ENCODE measurements at places on chromosomes 5 and 9.

- DNase-seq, result no peak
These were observed 65.9 kb downstream of the SHOC1 start for GRCh38 chr9:111728617-111729366.

- DNase-seq, result no peak
These were observed 354 bp downstream of the NCBP1 start for GRCh38 chr9:97633859-97634490.

DNA sequence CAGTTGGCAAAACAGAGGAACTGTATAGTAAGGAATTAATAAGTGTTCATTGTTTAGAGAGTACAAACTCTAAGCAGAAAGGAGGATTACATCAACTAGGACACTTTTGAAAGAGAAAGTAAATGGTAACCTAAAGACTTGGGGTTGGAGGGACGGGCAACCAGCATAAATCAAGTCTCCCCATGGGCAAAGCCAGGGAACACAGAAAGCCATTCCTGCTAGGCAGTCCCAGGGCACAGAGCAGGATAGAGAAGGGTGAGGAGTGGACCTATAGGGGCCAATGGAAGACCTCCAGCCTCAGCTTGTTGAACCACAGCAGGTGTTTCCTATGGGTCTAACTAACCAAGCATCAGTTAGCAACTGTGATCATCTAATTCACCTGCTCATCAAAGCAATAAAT lies 9.2 kb upstream of the ERAP1 start:
- no peak for DNase-seq

GRCh38 chr5:33238826-33239695 lies 201.7 kb upstream of the TARS1 start:
- DNase-seq, result no peak

GRCh38 chr5:56833325-56833724 lies 18.0 kb downstream of the MAP3K1 start:
- no peak for DNase-seq

- DNase-seq, result no peak
These were observed 10.5 kb upstream of the ENTREP1 start for GRCh38 chr9:69314547-69314946.

DNA sequence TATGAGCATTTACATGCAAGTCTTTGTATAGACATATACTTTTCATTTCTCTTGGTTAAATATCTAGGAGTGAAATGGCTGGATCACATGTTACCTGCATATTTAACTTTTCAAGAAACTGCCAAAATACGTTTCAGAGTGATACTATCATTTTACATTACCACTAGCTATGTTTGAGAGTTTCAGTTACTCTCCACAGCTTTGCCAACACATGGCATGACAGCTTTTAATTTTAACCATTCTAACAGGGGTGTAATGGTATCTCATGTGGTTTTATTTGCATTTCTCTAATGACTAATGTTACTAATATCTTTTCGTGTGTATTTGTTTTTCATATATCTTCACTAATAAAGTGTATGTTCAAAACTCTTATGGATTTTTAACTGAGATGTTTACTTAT lies 99.8 kb downstream of the DTWD2 start:
- no peak for DNase-seq

DNA sequence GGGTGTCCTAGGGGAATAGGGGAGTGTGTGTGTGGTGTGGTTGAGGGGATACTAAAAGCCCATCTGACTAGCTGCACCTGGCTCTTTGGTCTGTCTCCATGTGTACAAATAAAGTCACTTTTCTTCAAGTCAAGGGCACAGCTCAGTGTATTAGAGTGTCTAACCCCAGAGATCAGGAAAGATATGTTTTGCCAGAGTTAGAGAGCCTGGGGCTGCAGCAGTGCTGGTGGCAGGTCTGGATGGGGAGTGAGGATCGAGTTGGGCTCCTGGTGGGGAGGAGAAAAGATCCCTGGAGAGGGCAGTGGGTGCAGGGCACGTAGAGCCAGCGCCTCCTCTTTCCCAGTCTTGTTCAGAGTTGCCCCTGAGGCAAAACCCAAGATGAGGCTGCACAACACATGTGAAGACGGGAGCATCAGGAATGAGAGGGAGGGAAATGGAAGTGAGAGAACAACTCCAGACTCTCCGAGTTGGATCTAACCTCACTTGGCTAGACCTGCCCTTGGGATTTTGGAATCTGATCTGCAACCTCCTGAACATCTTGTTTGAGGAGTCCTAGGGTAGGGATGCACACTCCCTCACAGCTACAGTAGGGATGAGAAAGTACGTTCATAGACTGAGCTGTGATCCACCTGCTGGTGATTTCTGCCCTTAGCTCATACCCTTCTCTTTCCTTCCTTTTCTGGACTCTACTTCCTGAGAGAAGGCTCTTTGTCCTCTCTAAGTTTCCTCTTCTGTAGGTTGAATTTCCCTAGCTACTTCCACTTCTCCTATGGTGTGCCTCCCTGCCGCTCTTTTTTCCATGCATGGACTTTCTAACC lies 309.9 kb downstream of the ZSWIM6 start:
- no peak for DNase-seq

DNA sequence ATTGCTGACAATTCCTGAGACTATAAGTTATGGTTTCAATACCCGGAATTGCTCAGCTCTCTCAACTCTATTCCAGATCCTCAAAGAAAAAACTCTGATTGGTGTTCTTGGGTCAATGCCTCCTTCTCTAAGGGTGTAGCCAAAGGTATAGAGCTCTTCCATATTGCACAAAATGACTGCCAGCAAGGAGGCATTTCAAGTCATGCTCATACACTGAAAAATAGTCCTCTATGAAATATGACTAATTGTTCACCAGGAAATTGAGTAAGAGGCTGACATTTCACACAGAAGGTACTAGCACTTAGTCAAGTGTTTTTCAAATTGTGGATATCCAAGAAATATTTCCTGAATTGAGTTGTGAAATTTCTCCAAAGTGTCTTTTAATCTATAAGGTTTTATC lies 111.1 kb upstream of the KLF9 start:
- no peak for DNase-seq

GRCh38 chr9:124800306-124801259 lies 23.6 kb downstream of the OLFML2A start:
- no peak for DNase-seq

DNA sequence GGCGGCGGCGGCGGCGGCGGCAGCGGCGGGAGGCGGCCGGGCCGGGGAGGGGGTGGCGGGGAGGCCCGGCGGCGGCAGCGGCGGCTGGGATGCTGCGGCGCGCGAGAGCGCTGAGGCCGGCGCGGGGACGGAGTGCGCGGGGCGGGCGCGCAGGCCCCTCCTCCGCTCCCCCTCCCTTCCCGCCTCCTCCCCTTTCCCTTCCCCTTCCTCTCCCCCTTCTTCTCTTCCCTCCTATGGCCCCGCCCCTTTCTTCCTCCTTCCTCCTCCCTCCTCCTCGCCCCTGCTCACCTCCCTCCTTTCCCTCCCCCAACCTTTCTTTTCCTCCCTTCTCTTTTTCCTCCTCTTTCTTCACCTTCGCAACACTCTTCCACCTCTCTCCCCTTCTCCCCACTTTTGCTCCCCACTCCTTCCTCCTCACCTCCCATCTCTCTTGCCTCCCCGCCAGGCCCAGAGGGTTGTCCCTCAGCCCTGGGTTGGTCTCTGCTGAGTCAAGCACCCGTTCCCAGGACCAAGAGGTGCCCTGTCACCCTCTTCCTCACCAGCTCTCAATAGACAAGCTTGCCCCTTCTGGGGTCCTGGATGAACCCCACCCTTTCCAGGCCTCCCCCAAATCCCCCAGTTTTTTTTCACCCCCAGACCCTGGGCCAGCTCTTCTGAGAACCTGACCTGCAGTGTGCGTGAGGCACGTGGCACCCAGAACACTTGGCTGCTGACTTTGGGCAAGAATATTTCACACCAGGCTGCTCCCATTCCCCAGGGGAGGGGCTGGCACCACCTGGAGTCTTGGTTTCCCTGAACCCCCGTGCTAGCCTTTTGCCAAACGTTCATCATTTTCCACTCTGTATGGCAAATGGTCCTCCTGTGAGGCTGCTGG lies at the start of gene SEMA4D:
Gene SEMA4D, minus strand, starts transcription at position 136 of the 874 bp plus-strand sequence. CDS start 92,657 bp downstream, outside the sequence.
- peak; percentile 57 for DNase-seq

- DNase-seq, result no peak
These were observed 75.6 kb downstream of the NTNG2 start for GRCh38 chr9:132237481-132237880.

- no peak for DNase-seq
These were observed 4.5 kb downstream of the MYMK start for GRCh38 chr9:133520121-133520835.

DNA sequence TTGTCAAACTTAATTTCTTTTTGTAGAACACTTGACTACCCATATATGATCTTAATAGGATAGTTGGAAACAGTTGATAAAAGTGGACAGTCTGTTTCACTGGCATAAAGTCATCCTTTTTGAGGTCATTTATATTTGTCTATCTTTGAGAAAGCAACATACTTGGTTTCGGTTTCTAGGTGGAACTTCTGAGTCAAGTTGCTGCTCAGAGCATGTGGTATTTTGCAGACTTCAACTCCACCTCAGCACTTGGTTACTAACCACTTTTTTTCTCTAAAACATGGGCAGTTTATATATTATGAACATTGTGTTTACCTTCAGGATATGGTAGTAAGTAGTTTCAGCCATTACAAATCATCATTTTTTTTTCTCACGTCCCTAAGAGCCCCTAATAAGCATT lies 1749.0 kb upstream of the C9orf72 start:
- DNase-seq, result no peak

DNA sequence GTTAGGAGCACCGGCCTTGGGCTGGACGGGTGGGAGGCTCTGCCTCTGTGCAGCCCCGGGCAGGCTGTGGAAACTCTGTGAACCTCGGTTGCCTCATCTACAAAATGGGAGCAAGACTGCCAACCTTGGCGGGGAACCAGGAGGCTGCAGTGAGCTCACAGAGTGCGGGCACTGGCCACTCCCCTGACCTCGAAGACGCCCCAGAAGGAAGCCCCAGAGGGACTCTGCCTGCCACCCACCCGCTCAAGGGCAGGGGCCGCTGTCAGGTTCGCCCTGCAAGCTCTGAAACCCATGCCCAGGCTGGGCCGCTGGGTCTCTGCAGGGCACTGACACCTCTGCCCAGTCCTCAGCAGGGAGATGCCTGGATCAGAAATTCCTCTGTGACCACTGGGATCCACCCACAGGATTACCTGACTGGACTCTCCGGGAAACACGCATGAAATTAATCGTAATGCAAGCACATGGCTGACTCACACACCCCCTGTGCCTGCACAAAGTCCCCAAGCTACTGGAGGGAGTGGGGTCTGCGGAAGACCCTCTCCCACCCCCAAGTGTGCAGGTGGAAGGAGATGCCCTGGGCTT lies 7.4 kb downstream of the CCDC187 start:
- DNase-seq, result no peak

DNA sequence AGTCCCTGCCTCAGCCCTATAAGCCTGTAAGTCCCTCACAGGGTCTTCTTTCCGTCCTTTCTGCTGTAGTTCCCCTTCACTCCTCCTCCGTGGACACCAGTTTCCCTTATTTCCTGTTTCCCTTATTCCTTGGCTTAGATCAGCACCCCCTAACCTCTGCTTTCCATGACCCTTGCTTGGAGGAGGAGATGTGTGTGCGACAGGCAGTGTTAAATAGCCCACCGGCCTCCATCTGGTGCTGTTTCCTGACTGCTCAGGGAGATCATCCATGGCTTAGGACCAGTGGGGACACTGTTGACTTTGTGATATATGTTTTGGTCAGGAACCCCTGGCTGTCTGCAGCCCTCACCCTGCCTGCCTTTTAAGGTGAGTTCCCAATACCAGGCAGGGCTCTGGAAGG lies 34.1 kb upstream of the PSD2 start:
- no peak for DNase-seq

DNA sequence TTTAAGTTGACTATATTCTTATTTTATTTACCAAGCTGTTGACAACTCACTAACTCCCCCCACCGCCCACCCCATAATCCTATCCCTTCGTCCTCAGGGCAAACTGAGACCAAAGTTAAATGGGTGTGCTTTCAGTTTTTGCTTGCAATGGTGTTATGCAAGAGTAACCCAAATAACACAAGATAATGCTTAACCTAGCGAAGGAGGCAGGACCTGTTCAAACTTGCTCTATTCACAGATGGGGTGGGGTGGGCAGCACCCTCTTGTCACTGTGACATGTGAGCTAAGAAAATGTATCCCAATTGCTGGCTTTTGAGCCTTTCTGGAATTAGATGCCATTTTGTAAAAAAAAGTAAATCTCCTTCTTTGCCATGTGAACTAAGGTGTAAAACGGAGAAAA lies 40.4 kb downstream of the GLIS3 start:
- DNase-seq, result no peak

DNA sequence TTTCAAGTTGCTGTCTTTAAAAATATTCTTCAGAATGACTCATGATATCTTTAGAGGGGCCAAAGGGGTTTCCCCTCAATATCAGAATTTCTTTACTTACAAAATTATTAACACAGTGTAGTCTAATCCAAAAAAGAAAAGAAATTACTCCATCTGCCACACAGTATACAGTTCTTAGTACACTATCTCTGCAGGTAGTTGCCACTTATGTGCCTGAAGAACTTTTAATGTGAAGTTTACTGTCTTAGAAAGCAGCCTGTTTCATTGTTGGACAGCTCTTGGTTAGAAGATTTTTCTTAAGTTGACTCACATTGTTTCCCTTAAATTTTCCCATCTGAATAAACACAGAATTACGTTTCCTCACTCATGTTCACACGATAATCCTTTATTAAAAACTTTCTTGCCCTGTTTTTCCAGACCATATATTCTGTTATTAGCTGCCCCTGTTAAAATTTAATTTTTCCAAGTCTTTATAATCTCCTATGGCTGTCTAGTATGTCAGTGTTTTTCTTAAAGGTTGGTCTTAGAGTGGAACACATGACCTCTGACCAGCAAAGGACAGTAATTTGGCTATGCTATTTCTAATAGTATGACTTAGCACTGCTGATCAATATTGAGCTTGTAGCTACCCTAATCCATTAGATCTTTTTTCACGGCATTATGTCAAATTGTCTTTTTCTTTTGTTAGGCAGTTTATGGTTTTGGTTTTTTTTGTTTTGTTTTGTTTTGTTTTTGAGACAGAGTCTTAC lies 21.8 kb upstream of the FKTN start:
- no peak for DNase-seq

- no peak for DNase-seq
These were observed 27.0 kb upstream of the AGGF1 start for GRCh38 chr5:77003246-77003645.

DNA sequence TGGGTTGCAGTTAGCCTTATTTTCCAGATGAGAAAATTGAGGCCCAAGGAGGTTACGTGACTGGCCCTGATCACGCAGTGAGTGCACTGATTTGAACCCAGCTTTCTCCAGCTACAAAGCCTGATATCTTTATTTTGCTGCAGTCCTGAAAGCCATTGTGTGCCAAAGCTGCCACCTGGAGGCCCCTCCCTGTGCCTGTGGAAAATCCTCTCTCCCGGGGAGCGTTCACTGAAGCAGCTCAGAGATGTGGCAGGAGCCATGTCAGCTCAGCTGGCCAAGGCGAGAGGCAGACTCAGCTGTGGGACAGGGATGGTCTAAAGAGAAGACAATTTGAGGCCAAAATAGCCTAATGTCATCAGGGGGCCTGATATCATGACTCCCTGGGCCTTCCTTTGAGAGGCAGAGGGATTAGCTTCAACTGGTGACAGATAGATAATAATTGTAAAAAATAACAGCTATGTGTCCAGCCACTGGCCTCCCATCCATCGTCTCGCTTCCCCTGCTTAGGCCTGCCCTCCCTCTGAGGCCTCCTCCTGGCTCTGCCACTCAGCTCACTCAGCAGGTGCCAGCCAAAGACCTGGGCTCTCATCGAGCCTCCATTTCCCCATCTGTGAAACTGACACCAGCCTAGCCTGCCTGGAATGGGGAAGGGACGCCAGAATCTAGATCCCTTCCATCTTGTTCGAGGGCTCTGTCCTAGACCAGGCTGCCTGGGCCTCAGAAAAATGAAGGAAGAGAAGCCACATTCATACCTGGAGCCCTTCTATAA lies 74.3 kb upstream of the GGTA1 start:
- no peak for DNase-seq

GRCh38 chr5:87746341-87746740 lies 333.6 kb upstream of the CCNH start:
- DNase-seq, result no peak

GRCh38 chr5:169636477-169637084 lies 494 bp upstream of the DOCK2 start:
- no peak for DNase-seq
